Dorsolateral prefrontal cortex (tissue), 122 donors: ENCODE measurements at places on chromosomes 2 and 18.

DNA sequence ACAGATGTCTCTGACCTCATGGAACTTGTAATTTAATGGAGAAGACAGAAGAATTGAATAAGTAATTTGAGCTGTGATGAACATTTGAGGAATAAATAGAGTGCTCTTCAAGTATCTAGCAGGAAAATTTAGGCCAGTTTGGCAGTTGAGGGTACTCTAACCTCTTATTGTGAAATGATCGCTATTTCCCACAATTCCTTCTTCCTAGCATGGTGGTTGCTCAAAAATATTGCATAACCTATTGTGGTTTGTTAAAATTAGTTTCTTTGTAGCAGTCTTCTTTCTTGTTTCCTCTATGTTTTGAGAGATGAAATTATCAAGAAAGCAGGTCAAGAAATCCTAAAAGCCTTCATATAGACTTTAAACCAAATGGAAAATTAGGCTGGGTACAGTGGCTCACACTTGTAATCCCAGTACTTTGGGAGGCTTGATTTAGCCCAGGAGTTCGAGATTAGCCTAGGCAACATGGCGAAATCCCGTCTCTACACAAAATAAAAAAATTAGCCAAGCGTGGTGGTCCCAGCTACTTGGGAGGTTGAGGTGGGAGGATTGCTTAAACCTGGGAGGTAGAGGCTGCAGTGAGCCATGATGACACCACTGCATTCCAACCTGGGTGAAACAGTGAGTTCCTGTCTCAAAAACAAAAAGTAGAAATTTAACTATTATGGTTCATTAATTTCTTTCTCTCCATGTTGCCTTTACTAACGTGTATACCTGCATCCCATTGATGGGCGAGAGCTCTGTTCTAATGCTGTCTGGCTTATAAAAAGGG is 58.7 kb downstream of the RBKS start:
- DNase-seq = no peak

- no peak for DNase-seq
Observed at GRCh38 chr18:23879966-23880565, 134.5 kb upstream of the TTC39C start.

- DNase-seq = no peak
Observed at GRCh38 chr2:159035790-159036411, 67.5 kb downstream of the TANC1 start.

- DNase-seq = no peak
Observed at GRCh38 chr2:215110918-215111317, 27.5 kb downstream of the ABCA12 start.

DNA sequence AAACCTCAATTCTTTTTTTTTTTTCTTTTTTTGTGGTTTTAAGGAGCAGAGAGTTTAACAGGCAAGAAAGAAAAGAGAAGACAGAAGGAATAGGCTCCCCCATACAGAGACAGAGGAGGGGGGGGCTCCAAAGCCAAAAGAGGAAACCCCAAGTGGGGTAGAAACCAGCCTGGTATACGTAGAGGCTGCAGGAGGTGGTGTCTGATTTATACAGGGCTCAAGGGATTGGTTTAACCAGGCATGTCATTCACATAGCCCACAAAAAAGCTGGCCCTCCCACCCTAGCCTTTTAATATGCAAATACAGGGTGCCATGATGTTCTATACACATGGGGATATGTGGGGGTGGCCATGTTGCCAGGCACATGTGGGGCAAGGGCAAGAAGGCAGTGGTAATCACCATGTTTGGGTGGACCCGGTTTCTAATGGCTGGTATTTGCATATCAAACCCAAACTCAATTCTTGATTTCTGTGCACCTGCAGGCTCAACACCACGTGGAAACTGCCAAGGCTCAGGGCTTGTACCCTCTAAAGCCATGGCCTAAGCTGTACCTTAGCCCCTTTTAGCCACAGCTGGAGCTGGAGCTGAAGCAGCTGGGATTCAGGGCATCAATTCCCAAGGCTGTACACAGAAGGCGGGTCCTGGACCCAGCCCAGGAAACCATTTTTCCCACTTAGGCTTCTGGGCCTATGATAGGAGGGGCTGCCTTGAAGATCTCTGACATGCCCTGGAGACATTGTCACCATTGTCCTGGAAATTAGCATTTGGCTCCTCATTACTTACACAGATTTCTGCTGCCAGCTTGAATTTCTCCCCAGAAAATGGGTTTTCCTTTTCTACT is 170.3 kb downstream of the MAIP1 start:
- no peak for DNase-seq

- DNase-seq = peak; percentile 27
Observed at GRCh38 chr2:43426305-43427031, 169.4 kb downstream of the THADA start.

- no peak for DNase-seq
Observed at GRCh38 chr18:29712785-29713184, 1329.8 kb downstream of the DSC3 start.

DNA sequence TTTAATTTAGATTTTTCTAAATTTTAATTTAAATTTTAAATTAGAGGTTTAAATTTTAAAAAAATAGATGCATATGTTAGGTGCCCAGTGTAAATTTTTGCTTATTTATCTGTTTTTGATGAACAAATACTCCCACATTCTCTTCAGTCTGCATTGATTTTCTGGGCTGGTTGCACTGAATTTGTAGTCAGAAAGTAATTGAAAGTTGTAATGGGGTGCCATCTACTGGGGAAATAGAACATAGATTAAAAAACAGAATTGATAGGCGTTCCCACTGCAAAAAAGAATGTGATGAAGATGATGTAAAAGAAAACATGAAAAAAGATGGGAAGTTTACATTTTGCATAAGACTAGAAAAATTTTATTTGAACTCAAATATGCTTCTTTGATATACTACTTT is 51.7 kb upstream of the CCDC85A start:
- no peak for DNase-seq

DNA sequence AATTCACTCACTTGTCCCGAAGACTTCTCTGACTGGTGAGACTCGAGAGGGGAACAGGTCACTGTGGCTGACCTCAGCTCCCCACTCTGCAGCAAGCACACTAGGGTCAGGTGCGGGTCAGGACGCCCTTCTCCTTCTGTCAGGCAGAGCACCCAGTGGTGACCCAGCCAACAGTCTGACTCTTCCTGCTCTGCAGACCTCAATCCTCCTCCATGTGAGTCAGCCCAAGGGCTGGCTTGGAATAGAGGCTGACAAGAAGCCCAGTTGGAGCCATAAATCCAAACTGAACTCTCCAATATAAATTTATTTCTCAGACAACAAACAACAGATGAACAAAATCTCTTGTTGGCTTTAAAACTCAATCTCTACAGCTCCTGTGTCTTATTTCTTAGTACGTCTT is 253.1 kb downstream of the SH3BP4 start:
- no peak for DNase-seq

DNA sequence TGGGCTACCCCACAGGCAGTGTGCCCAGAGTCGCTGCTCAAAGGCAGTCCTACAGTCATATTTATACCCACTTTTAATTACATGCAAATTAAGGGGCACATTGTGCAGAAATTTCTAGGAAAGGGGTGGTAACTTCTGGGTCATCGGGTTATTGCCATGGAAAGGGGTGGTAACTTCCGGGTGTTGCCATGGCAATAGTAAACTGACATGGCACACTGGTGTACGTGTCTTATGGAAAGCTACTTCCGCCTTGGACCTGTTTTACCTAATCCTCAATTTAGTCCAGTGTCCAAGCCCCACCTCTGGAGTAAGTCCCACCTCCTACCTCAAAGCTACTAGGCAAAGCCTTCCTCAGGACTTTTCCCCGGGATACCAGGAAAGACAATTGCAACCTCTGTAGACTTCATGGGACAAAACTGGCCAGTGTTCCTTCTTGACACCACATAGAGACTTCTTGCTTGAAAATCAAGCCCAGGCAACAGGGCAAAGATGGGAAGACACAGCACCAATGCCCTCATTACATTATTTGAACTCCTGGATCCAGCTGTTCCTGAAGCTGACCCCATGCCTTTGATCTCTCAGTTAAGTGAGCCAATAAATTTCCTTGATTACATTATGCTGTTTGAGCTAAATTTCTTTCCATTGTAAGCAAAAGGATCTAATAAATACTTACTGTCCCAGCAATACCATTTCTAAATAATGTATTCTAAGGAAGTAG is 63.3 kb upstream of the AGAP1 start:
- DNase-seq = no peak
